ENCODE measurements at places on chromosomes 5 and 9.

DNA sequence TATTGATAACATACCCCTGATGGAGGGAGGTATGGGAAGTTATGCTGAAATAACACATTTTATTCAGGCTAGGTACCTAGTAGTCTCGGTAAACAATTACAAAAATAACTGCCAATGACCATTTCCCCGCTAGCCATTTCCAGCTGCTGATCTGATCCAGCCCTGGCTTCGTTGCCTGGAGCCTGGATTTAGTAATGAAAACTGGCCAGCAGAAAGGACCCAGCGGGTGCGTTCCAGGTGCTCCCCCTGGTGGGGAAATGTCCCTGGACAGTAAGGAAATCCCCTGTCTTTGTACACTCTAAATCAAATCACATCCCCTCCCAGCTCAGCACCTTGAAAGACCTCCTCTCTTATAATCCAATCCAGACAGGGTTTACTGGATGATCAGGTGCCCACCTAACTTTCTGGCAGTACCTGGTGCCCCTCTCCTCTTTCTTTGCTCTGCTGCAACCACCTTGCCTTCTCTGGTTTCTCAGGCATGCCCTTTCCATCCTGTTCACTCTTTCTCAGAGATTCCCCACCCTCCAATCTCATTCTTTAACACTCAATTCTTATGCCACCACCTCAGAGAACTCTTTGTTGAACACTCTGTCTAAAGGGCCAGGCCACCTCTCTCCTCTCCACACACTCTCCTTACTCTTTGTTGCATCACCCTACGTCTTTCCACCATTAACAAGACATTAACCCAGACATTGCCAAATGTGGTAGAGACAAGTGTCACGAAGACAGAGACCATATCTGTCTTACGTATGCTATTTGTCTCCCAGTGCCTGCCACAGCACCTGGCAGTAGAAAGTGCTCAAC, 50.1 kb upstream of the SMAD5 start:
- DNase-seq = peak; percentile 63

GRCh38 chr5:79800979-79801827, 111.6 kb downstream of the CMYA5 start:
- DNase-seq = peak; percentile 35

GRCh38 chr5:167819406-167819805, 472.0 kb upstream of the WWC1 start:
- DNase-seq = no peak

DNA sequence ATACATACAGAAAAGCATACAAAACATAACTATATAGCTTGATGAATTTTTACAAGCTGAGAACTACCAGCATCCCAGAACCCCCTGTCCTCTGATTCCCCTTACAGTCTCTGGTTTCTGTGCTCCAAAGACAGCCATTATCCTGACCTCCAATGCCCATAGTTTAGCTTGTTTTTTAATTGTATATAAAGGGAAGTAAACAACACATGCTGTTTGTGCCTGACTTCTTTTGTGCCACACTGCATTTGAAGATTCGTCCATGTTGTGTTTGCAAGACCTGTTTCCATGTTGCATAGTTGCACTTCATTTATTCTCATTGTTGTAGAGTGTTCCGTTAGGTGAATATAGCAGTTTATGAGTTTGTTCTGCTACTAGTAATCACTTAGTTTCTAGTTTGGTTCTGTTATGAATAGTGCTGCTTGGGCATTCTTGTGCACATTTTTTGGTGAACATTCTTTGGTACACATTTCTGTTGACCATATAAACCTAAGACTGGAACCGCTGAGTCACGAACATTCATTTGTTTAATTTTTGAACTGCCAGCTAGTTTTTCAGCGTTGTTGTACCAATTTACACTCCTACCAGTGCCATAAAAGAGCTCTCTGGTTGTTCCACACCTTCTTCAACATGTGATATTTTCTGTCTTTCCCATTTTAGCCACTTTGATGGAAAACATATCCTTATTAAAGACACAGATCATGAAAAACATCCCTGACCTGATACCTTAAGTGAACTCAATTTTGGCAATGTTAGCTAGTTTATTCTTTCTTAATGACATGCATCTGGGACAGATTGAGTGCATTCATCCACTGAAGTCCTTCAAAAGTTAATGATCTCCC, 78.1 kb upstream of the ANXA1 start:
- DNase-seq = no peak

GRCh38 chr9:73951147-73951546, 546.0 kb upstream of the RORB start:
- no peak for DNase-seq

DNA sequence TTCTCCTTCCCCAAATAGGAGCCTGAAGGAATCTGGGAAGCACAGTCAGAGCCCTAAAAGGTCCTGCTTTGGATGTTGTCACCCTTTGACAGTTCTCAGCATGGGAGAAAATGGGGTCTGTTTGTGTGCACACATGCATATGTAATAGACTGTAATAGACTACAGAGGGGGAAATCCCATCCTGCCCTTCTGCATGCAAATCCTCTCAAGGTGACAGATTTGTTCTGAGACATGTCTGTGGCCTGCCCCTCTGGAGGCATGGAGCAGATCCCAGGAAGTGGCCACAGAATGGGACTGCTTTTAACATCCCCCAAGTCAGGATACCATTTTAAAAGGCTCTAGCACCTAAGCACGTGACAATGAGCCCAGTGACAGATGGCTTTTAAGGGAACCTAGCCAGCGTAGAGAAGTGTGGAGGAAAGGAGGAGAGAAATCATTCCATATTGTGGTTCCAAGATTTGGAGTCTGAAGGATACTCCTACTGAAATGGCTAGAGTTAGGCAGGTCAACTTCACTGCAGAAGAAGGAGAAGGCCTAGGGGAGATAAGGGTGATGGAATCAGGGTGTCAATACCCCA, 483.5 kb downstream of the SPOCK1 start:
- DNase-seq = no peak

- peak; percentile 62 for DNase-seq
Measured at GRCh38 chr9:33211695-33212393, 28.1 kb upstream of the SPINK4 start.

- no peak for DNase-seq
Measured at GRCh38 chr5:116658141-116658540, 83.5 kb upstream of the SEMA6A start.

DNA sequence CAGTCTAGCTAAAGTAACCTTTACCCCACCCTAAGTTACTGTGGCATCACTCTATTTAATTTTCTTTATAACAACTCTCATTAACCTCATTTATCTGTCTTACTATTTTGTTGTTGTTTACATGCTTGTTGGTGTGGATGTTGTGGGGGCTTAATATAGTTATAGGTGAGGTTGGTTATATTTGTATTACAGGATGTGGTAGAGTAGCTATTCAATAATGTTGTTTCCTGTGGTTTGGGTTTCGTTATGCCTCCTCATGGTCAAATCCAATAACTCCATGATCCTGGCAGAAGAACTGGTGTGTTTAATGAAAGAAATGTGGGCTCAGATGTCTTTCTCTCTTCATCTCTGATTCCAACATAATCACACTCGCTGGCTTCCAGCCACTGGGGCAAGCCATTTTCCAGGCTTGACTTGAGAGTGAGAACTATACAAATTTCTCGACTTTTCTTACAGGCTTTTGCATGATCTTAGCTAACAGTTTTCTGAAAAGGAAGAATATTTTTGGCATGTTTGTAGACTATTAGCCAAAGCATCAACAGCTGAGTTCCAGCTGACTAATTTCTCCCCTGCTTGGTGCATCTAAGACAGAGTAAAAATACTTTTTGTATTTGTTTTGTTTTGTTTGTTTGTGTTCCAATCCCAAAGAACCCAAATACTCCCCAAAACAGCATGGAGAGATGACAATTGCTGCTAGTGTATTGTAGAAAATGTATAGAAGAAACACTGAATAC, 303.7 kb upstream of the PAPPA start:
- no peak for DNase-seq

- DNase-seq = no peak
Measured at GRCh38 chr5:119404033-119404432, 48.2 kb downstream of the TNFAIP8 start.

GRCh38 chr5:83767409-83767992, 46.8 kb upstream of the HAPLN1 start:
- peak; percentile 8 for DNase-seq

- no peak for DNase-seq
Measured at GRCh38 chr5:141504216-141504615, 15.3 kb downstream of the PCDHGC5 start.

DNA sequence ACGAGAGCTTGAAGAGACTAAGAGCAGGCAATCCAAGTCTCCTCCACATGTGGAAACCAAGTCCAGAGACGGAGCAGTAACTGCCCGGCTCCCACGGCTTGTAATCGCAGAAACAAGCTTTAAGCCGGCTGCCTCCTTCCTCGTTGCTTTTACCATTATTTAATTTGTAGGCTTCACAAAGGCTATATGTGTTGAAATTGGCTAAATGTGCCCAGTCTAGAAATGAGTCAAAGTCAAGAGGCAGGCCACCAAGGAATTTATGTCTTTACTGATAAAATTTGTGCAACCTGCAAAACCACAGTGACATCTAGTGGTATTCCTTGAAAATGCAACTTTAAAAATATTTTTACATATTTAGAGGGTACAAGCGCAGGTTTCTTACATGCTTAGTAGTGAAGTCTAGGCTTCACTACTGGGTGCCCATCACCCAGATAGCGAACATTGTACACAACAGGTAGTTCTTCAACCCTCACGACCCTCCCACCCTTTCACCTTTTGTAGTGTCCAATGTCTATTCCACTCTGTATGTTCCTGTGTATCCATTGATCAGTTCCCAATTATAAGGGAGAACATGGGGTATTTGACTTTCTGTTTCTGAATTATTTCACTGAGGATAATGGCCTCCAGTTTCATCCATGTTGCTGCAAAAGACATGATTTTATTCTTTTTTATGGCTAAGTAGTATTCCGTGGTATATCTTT, 33.5 kb upstream of the EBF1 start:
- peak; percentile 70 for DNase-seq

GRCh38 chr9:96048104-96048955, 172.8 kb downstream of the ERCC6L2 start:
- DNase-seq = no peak

GRCh38 chr5:27437594-27438200, 399.3 kb upstream of the CDH9 start:
- DNase-seq = no peak

DNA sequence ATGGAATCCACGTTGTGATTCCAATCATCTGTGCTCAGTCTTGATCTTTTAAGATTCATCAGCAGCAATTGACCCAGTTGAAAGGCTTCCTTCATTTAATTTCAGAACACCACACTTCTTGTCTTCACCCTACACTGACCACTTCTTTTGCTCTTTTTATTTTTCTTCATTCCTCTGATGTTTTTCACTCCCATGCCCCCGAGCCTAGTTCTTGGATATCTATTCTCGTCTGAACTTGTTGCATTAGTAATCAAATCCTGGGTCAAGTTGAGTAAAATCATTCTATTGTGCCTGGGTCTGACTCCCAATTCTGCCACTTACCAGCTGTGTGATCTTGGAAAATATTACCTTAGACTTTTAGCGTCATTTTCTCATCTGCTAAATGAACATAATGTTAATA, 356.5 kb downstream of the CDH12 start:
- no peak for DNase-seq

DNA sequence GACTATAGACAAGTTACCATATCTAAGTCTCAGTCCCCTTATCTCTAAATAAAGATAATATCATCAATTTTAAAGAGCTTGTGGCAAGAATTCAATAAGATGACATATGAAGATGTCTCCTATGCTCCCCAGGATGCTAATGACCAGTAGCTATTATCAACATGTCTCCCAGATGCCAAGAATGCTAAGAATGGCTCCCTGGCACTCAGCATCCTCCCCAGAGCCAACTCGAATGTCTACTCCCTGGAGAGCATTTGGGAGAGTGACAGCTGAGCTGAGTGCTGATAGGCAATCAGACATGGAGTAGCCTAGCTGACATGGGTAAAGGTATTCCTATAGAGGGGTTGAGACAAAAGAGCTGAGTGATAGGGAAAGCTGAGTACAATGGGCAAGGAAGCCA, 15.9 kb downstream of the P4HA2 start:
- no peak for DNase-seq

- DNase-seq = peak; percentile 87
Measured at GRCh38 chr5:180519098-180519497, 24.9 kb downstream of the CNOT6 start.

- no peak for DNase-seq
Measured at GRCh38 chr5:153525536-153525935, 35.1 kb downstream of the GRIA1 start.

DNA sequence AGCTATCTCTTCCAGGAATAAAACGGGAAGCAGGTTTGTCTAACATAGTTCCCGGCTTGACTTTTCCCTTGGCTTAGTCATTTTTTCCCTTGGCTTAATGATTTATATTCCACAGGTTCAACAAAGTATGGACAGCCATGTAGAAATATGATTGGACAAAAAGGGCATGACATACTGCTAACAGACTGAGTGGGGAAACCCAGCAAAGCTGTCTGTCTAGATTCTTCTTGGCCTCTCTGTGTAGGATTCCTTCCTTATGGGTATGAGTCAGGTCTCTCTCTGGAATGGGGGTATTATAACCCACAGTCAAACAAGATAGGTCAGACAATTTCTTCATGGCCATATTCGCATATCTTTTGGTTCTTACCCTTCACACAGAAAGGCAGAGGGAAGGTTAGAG, 5.7 kb upstream of the MTAP start:
- no peak for DNase-seq

GRCh38 chr5:135509995-135510394, 25.8 kb downstream of the NEUROG1 start:
- no peak for DNase-seq

GRCh38 chr5:139228201-139228803, 30.1 kb upstream of the SIL1 start:
- DNase-seq = no peak

DNA sequence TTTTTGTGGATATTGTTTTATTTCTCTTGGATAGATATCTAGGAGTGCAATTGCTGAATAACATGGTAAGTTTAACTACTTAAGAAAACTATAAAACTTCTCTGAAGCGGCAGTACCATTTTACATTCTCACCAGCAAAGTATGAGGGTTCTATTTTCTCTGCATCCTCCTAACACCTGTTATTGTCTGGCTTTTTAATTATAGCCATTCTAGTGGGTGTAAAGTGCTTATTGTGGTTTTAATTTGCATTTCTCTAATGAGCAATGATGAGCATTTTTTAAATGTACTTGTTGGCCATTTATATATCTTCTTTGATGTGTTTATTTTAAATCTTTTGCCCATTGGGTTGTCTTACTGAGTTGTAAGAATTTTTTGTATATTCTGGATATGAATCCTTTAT, 28.7 kb downstream of the SMIM32 start:
- no peak for DNase-seq
